ENCODE measurements at places on chromosomes 7 and 10. TPM values are rescaled to one million over a fixed set of nuclear protein-coding genes. Genes with fewer than 3 reads are reported as not detected.

- DNase-seq, result no peak
- H3K36me3 ChIP-seq, result no peaks in the 10 kb centered on the region
- H3K27me3 ChIP-seq, result peaks cover 10% of the 10 kb centered on the region
- no peak overlapping the region for H3K27ac ChIP-seq
- H3K4me1 ChIP-seq, result no peaks in the 10 kb centered on the region
- no peak overlapping the region for H3K4me3 ChIP-seq
Observed at GRCh38 chr7:1666823-1667565, 3.1 kb upstream of the ELFN1 start.

GRCh38 chr10:46264737-46265368 is 21.9 kb upstream of the ANTXRL start:
- peaks cover 40% of the 10 kb centered on the region for H3K4me1 ChIP-seq
- no peaks in the 10 kb centered on the region for H3K36me3 ChIP-seq
- H3K27me3 ChIP-seq, result no peaks in the 10 kb centered on the region
- no peak overlapping the region for H3K4me3 ChIP-seq

GRCh38 chr10:60310740-60311139 is 78.9 kb downstream of the ANK3 start:
- H3K36me3 ChIP-seq, result no peaks in the 10 kb centered on the region
- H3K4me3 ChIP-seq, result no peak overlapping the region
- no peaks in the 10 kb centered on the region for H3K27me3 ChIP-seq
- H3K4me1 ChIP-seq, result no peaks in the 10 kb centered on the region

- DNase-seq, result no peak
- H3K4me1 ChIP-seq, result peaks cover 4% of the 10 kb centered on the region
- H3K36me3 ChIP-seq, result no peaks in the 10 kb centered on the region
- H3K4me3 ChIP-seq, result no peak overlapping the region
Observed at GRCh38 chr10:127848226-127848625, 44.5 kb downstream of the CLRN3 start.

CELF2 gene
- total RNA-seq, result 176 TPM

AASS gene
- total RNA-seq, result 4.0 TPM

JAKMIP3 gene
- 0.16 TPM for total RNA-seq

TBC1D12 gene
- 0.82 TPM for total RNA-seq

All from naive thymus-derived CD4-positive, alpha-beta T cell (primary cell).